Neural progenitor cell (in vitro differentiated cells): ENCODE measurements at places on chromosomes 2 and 18. TPM values are rescaled to one million over a fixed set of nuclear protein-coding genes. Genes with fewer than 3 reads are reported as not detected.

DNA sequence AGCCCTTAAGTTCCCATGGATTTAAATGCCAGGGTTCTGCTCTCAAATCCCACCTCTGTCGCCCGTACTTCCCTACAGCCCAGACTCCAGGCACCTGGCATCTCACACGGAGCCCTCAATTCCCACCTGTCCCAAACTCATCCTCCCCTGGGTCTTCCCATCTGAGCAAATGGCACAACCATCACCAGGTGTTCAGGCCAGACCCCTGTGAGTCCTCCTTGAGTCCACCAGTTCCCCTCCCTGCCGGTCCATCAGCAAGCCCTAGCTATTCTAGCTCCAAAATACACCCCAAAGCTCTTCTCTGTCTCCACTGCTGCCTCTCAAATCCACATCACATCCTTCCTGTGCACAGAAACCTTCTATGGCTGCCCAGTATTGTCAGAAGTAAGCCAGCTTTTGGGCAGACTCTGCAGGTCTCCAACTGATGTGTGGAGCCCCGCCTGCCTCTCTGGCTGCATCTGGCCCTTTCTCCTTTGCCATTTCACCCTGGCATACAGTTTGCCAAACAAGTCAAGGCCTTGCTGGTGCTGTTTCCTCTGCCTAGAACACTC lies 67.7 kb downstream of the DNMT3A start:
- no peak overlapping the region for H3K27ac ChIP-seq
- H3K36me3 ChIP-seq: no peaks in the 10 kb centered on the region
- DNase-seq: no peak
- peaks cover 39% of the 10 kb centered on the region for H3K4me1 ChIP-seq

DNA sequence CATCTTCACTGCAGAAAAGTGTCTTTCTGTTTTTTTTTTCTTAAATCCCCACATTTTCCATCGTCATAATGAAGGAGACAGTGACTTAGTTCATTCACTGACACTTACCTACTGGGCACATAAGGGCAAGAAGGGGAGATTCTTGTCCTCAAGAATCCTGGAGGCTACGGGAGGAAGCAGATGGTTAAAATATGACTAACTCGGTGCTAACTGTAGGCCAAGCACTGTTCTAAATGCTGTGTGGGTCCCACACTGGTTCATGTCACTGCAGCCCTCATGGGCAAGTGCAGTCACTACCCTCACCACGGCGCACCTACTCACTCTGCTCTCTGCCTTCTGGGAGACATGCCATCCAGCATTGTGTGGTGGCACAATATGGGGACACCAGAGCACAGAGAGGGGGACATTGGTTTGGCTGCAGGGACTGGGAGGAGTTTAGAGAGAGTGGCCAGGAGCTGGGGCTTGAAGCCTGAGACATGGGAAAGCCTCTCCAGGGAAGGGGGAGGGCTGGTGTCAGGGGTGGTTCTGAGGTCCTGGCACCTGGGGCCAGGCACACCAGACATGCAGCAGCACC lies 305.2 kb downstream of the MYCN start:
- DNase-seq: no peak
- H3K36me3 ChIP-seq: no peaks in the 10 kb centered on the region
- H3K27ac ChIP-seq: no peak overlapping the region
- H3K4me1 ChIP-seq: peaks cover 19% of the 10 kb centered on the region
- H3K27me3 ChIP-seq: peaks cover 8% of the 10 kb centered on the region

DNA sequence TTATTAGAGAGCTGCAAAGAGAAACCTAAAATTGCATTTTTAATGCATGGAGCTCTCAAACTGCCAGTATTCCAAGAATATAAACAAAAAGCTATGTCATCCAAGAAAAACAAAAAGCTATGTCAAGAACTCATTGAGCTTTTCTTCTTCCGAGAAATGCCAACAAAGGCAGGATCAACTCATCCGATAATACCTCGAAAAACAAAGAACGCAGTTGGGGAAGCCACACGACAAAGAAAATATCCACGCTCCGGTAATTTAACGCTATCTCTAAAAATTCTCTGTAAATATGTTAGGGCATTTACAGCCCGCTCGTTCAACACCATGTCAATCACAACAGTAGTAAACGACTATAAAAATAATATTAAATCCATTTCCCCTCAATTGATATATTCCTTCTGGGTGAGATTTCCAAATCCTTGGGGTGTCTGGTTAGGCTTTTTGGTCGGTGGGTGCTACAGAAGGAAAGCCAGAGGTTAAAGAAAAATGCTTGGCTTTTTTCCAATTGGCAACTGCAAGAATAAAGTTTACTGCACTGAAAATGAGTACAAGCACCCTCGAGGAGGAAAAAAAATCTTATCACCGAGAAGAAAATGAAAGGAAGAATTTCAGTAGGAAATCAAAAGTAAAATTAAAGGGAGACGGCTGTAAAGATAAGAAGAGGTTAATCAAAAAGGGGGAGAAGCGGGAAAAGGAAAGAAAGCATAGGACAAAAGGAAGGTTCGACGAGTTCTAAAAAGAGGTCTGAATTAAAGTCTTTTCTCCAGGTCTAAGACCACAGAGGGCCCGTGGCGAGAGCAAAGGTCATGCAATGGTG lies 856 bp downstream of the TIA1 start:
- H3K27ac ChIP-seq: peak overlapping the region; percentile 100
- no peaks in the 10 kb centered on the region for H3K36me3 ChIP-seq
- H3K4me1 ChIP-seq: peaks cover 23% of the 10 kb centered on the region
- no peaks in the 10 kb centered on the region for H3K27me3 ChIP-seq

- no peak overlapping the region for H3K27ac ChIP-seq
- no peaks in the 10 kb centered on the region for H3K27me3 ChIP-seq
- no peak for DNase-seq
- no peak overlapping the region for H3K4me3 ChIP-seq
Measured at GRCh38 chr2:89837962-89838625, 1146.6 kb downstream of the RPIA start.

- H3K36me3 ChIP-seq: no peaks in the 10 kb centered on the region
- H3K27ac ChIP-seq: no peak overlapping the region
- no peaks in the 10 kb centered on the region for H3K27me3 ChIP-seq
- no peaks in the 10 kb centered on the region for H3K4me1 ChIP-seq
- DNase-seq: no peak
Measured at GRCh38 chr2:165176780-165177179, 27.1 kb downstream of the SCN3A start.

GRCh38 chr2:206084439-206084869 lies 1.5 kb downstream of the INO80D start:
- peak; percentile 87 for DNase-seq
- H3K27ac ChIP-seq: peak overlapping the region; percentile 97
- peaks cover 4% of the 10 kb centered on the region for H3K36me3 ChIP-seq
- H3K4me3 ChIP-seq: peak overlapping the region; percentile 89

Gene ERBB4
- total RNA-seq: 0.59 and 1.5 TPM in 2 replicates

Gene ABCB11
- total RNA-seq: 0.09 TPM in 1 of 2 replicates, not detected in the other

Gene INO80D
- total RNA-seq: 8.1 and 11.3 TPM in 2 replicates

Gene FER1L5
- 1.2 and 1.7 TPM in 2 replicates for total RNA-seq

Gene DLGAP1
- total RNA-seq: 16.9 and 18.5 TPM in 2 replicates

Gene HOXD12
- total RNA-seq: not detected in 2 replicates

Gene HTR2B
- not detected in 2 replicates for total RNA-seq
